Epithelial cell of prostate (primary cell): ENCODE measurements at places on chromosomes 2 and 18.
A peak's percentile ranks its signal among the peaks of the same experiment; 100 is the strongest.

GRCh38 chr2:64405581-64406406, 48.2 kb upstream of the LGALSL start:
- no peak for DNase-seq

DNA sequence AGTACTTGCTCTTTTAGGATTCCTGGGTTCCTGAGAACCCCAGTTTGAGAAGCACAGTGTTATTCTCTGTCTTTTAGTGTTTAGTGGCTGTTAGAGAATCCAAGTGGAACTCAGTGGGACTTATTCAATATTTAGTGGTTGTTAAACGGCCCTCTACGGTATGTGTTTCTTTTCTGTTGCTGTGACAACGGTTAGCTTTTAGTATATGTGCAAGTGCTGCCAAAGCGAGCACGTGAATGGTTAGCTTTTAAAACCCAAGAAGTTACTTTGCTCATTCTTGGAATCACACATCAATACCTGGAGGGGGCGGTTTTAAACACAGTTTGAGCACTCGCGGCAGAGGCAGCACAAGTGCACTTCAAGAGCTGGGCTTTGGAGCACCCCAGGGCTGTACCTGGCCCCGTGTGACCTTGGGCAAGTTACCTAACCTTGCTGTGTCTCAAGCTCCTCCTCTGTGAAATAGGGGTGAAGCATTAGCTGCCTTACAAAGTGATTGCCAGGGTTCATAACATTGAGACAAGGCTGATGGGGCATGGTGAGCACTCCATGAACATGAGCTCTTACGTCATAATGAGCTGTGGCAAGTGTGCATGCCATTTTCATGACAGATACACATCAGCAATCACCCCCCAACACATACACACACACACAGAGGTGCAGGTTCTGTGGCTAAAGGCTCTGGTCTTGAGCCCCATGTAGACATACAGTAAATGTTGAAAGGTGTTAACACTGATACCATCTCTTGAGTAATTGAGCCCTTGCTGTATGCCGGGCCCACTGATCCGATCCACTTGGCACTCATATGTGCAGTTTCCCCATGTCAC, 234.1 kb downstream of the ALPK2 start:
- no peak for DNase-seq

GRCh38 chr2:8475349-8476031, 206.4 kb upstream of the ID2 start:
- no peak for DNase-seq

DNA sequence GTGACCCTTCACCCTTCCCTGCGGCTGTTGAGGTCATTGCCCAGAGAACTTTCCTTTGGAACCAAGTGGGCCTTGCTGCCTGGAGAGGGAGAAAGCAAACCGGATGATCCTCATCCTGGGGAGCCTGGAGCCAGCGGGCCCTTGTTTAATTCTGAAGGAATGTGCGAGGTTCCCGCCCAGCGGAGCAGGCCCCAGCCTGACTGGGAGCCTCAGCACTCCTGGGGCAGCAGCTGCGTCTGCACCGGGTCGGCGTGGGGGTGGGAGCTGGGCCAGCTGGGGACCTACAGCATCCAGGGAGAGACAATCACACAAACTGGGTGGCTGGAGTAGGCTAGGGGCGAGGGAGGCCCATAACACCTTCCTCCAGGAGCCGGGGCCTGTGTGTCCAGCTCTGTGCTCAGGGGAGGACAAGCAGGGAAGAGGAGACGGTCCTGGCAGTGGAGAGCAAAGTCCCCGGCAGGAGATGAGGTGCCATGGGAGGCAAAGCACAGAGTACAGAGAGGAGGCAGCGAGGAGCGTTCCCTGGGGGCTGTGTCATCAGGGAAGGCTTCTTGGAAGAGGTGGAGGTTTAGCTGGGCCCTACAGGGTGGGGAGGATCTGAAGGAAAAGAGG, 61.9 kb upstream of the HAAO start:
- peak; percentile 18 for DNase-seq

GRCh38 chr18:76822506-76823160, at the start of gene ZNF236:
Gene ZNF236 (plus strand): TSS chr18:76822557. CDS start chr18:76822608, 51 bp downstream.
- no peak for DNase-seq

DNA sequence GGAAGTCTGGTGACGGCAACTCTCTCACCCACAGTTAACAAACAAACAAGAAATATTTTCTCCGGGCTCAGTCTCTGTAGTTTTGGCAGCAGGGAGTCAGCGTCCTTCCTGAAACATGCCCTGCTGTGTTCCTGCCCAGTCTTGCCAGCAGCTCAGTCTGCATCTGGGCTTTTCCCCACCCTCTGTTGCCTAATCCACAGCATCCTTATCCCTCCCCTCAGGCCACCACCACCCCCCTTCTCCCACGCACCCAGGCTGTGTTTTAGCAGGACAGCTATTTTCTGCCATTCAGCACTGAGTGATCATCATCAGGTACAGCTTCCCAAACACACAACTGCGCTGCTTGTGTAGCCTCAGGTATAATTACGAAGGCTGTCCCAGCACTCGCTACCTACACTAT, 168.2 kb downstream of the DPP10 start:
- no peak for DNase-seq

DNA sequence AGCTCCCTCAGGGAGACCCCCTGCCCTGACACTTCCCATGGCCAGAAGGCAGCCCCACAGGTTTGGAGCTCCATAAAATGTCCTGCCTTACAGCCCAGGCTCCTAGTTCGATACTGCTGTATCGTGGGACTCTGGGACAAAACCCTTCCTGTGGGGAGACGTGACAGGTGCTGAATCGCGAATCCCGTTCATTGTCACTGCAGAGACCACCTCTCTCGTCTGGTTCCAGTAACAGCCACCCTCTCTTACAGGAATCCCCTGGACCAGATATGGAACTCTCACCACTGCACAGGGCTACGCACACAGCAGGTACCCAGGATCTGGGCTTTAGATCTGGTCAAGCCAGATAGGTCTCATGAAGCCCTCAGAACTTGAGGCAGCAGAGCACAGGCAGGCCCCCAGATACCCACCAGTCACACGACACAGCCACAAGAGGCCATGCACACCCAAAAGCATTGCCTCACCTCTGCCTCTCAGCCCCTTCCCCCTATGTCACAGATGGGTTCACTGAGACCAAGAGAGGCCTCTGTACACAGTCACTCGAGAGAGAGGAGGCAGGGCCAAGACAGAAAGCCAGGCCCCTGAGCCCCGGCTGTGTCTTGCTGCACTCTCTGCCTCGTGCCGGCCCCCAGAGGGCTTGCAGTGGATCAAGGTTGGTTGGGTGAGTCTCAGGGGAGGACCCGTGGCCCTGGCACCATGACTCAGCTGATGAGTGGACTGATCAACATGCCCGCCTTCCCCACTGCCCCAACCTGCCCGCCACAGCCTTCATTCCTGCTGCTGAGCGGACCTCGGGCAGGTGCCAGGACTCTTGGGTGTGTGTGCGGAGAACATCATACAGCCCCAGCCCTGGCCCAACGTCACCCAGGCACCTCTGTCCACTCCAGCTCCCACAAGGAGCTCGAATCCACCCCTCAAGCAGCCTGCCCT, 7.6 kb downstream of the SDC1 start:
- peak; percentile 94 for DNase-seq

DNA sequence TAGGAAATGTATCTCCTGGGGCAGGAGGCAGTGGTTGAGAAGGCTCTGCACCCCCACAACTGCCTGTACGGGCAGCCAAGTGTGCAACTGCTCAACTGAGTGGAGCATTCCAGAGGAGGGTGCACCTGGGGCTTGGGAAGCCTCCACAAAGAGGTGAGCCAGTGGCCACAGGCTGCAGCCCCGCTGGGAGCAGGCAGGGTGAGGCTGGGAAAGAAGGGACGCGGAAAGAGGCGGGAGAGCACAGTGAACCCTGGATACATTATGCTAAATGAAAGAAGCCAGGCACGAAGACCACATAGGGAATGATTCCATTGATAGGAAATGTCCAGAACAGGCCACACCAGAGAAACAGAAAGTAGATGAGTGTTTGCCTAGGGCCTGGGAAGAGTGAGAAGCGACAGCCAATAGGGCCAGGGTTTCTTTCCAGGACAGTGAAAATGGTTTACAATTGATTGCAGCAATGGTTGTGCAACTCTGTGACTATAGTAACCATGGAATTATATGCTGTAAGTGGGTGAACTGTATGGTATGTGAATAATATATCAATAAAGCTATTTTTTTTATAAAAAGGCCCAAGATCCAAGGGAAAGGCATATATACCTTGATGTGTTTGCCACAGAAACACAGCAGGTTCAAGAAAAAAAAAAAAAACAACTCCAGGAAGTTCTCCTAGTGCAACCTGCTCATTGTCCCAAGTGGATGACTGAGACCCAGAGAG, 82.4 kb downstream of the DDX1 start:
- DNase-seq: peak; percentile 80
